ENCODE measurements at places on chromosomes 2 and 18. TPM values are rescaled to one million over a fixed set of nuclear protein-coding genes. Genes with fewer than 3 reads are reported as not detected.
A peak's percentile ranks its signal among the peaks of the same experiment; 100 is the strongest.

GRCh38 chr18:48222118-48222517 lies 187.1 kb downstream of the ZBTB7C start:
- DNase-seq, result peak; percentile 52

DNA sequence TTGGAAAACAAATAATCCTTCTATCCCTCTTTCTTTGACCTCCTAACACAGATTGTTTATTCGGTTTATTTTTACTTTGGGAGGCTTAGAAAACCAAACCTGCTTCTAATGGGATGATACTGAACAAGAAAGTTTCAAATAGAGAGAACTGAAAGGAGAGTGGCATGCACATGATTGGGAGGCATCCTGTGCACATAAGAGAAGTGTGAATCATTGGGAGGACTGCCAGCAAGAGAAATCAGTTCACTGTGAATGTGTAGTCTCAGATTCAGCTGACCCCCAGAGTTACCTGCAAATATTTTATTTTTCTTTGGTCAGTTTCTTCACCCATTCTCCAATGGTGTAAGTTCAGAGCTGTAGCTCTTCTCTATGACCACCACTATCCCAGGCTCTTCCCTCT lies 1363.2 kb upstream of the ACVR2A start:
- DNase-seq, result peak; percentile 35

Gene MAPRE3
- polyA plus RNA-seq, result 21.0 TPM

- DNase-seq, result no peak
These were observed 38.8 kb upstream of the DAPL1 start for GRCh38 chr2:158756331-158756730.

GRCh38 chr2:118635891-118636290 lies 211.6 kb downstream of the EN1 start:
- DNase-seq, result peak; percentile 10

GRCh38 chr2:171909266-171909665 lies 13.0 kb upstream of the HAT1 start:
- DNase-seq, result no peak

GRCh38 chr18:57437766-57438671 lies 2.8 kb downstream of the ONECUT2 start:
- peak; percentile 15 for DNase-seq

- no peak for DNase-seq
These were observed 178.4 kb upstream of the CDH20 start for GRCh38 chr18:61154866-61155265.

GRCh38 chr2:158960193-158960592 lies 8.2 kb upstream of the TANC1 start:
- no peak for DNase-seq

DNA sequence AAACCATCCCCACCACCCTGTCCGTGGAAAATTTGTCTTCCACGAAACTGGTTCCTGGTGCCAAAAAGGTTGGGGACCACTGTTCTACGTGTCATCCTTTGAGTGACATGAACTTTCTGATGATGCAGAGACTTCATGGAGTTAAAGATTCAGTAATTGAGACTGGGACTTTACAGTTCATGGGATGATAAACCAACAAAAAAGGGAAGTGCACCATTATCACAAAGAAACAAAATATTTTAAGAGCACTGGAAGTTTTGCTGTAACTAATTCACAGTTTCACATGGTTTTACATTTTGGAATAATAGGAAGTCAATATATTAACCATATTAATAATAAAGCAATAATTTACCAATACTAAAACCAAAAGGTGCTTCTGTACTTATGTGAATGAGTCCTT lies 126.8 kb downstream of the AQP4 start:
- no peak for DNase-seq

DNA sequence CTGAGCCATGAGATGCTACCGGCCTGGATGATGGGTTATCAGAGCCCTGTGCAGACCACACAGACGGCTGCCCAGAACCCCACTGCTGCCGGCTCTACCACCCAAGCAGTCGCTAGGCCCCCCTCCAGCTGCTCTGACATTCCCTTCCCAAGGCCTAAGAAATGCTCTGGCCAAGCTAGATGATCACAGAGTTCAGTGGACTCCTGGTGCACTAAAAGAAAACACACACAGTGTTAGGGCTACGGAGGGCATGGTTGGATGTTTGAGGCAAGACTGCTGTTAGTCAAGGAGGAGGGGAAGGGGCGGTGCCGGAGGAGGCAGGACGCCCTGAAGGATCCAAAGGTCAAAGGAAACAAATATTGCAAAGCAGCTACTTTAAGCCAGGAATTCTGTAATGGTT lies 174.5 kb downstream of the MYCN start:
- DNase-seq, result no peak

Gene RNF125
- 0.67 TPM for polyA plus RNA-seq

GRCh38 chr2:209771474-209772289 lies at the start of gene UNC80:
UNC80 (plus strand) TSS chr2:209771832; CDS start chr2:209772073, 241 bp downstream.
- peak; percentile 72 for DNase-seq

DNA sequence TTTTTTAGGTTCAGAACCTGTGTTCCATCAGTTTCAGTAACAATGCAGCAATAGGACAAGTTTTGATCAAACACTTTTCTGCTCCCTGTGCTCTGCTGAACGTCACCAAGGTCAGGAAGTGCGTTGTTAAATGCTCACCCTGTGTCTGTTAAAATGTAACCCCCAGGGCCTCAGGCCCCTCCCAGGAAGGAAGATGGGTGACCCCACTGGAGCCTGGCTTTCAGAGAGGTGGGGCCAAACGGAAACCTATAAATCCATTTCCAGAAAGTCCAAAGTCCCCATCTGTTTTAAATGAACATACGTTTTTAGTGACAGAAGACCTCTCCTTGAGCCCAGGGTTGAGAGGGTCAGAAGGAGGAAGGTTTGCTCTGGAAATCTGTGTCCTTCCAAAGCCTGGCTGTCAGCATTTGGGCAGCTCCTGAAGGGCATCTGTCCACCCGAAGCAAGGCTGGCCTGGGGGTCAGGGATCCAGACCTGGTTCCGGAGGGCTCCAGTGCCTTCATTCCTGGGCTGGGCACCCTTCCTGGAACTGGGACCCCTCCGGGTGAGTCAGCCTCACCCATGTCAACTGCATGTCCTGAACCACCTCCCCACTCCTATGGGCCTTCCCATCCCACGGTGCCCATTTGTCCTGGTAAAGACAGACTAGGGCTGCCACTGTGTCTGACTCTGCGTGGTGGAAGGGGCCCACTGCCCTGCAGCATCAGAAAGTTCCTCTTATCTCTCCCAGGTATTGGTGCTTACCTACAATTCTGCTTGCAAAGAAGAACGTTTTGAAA lies 117.4 kb upstream of the COPS8 start:
- DNase-seq, result no peak

Gene FAM161A
- polyA plus RNA-seq, result 0.84 TPM

- DNase-seq, result no peak
These were observed 228.7 kb downstream of the IKZF2 start for GRCh38 chr2:212922701-212923100.

- DNase-seq, result no peak
These were observed 172.5 kb upstream of the RAB6C start for GRCh38 chr2:129806990-129807389.

DNA sequence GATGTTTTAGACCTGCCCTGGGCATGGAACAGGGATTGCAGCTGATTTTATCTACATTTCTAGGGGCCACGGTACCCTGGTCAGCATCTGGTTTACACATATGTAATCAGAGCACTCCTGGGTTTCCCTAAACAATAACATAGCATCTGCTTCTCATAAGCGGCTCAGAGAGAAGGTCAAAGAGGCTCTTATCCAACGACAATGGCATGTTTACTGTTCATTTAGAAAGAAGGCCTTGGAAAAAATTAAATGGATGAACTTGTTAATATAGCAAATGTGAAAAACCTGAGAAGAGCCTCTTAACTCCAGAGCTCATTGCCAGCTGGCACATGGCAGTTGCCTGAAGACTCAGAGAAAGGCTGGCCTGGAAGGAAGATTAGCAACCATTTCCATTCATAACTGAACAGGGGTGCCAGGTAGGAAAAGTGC lies 202.8 kb upstream of the THUMPD2 start:
- no peak for DNase-seq

Gene POTEI
- polyA plus RNA-seq, result not detected

DNA sequence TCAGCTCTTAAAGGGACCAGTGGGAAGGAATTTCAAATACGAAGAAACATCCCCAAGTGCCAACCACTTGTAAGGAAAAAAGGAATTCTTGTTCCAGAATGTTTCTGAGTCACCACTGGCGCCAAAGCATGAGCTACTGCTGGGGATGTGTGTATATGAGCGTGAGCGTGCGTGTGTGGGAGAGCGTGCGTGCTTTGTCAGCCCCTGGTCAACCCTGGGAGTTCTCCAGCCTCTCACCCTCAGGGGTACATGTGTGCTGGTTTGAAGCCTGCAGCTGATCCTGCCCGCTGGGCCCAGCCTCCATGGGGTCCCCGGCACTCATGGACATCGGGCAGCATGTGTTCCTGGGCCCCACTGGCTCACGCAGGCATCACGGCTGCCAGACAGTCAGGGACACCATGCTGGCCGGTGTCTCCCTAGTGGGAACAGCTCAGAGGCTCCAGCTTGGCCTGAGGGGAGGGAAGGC lies 17.1 kb downstream of the HS6ST1 start:
- DNase-seq, result peak; percentile 94

- peak; percentile 1 for DNase-seq
These were observed 113.4 kb upstream of the WDSUB1 start for GRCh38 chr2:159399716-159400415.

DNA sequence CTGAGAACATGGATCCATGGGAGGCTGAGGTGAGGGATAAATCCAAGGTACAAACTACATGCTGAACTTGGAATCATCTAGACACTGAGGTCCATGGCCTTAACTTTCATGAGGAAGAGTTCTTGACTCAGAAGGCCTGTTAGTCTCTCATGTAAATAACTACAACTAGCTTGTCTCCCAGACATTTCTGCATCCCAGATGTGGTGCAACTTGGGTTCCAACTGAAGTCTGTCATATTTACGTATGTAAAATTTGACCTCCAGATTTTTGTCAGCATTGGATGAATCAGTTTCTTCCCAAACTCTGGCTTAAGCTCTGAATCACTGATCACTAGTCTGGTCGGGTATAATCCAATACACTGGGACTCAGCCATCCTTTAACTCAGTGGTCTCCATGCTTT lies 306.9 kb downstream of the PDE11A start:
- no peak for DNase-seq

DNA sequence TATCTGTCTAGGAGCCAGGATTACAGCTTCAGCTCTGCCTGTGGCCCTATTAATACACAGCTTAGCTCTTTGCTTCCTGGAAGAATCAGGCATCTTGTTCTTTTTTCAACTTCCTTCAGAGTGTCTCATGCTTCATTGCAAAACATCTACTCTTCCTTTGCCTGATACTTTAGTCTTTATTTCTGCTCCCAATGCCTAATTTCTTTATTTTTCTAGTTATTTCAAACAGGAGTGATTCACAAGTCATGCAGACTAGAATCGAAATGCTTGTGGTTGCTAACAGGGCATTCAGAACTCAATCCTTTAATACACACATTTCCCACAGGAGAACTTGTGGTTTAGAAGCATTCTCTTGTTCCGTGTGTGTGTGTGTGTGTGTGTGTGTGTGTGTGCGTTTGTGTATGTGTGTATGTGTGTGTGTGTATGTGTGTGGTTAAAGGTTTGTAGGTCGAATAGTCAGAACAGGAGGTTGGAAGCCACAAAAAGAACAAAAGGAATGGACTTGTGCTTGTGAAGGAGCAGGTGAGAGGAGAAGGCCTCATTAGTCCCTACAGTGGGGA lies 28.3 kb upstream of the INSIG2 start:
- DNase-seq, result peak; percentile 99

DNA sequence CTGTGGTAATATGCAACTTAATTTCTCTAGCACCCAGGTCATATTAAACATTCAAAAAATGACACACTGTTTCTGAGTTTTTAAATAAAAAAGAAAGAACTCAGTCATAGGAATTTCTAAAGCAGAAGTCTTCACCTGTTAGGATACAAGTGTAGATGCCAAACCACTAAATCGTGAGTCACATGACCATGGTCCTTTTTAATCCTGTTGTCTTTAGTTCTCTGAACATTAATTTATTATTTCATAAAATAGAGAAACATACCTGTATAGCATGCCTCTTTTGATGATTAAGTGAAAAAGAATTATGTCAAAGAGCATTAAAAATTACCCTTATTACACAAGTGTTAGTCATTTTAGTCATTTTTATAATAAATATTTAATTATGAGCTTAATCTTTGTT lies 398.8 kb downstream of the CCDC85A start:
- peak; percentile 33 for DNase-seq

DNA sequence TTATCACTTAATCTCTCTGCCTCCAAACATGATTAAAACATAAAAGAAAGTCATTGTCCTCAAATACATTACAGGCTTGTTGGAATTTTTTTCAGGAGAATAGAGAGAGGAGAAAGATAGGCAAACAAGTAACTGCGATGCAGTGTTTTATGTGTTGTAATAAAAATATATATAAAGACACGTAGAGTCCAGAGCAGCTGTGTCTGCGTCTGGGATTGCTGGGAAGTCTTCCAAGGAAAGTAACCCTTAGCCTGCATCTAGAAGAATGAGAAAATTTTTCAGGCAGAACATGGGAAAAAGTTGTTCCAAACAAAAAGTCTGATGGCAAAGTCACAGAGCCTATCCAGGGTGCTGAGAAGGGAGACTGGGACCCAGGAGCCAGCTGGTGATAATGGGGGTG lies 91.8 kb upstream of the ST6GAL2 start:
- DNase-seq, result peak; percentile 59

- no peak for DNase-seq
These were observed 29.2 kb downstream of the ANKRD44 start for GRCh38 chr2:197281421-197281820.

DNA sequence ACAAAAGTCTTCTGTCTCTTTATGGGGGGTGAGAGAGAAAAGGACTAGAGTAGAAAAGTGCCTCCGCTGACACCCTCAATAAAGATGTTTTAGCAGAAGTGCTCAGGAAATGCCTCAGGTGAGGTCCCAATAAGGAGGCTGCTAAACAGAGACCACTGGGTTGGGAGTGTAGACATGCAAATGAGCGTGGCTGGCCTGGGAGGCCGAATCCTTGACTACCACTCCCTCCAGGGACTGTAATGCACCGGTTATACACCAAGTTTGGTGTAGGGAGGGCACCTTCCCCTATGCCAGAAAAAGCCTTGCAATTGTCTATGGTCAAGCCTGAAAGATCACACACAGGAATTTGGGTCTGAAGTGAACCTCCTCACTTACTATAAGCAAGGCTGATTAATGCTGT lies 1.8 kb downstream of the TMX3 start:
- DNase-seq, result no peak

DNA sequence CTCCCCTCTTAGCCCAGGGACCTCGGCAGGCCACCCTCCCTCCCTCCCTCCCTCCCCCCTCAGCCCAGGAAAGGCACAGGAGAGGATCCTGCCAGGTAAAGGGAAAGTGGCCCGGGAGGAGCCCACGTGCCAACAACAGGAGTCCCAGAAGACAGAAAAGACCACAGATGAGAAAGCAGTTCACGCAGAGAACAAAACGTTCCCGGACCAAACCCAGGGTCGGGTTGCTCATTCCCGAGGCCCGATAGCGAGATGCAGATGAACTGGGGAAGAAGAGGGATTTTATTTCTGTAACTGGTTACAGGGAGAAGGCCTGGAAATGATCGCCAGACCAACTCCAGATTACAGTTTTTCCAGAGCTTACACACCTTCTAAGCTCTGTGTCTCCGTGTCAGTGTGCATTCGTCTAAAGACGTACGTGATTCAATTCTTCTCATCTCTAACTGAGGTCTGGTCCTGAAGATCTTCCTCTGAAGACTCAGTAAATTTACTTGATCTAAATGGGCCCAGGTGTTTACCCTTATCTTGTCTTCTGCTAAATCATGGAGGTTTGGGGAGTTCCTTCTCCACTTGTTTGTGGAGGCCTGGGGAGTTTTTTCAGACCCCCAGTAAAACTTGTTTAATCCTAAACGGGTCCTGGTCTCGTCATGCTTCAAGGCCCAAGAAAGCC lies 807 bp upstream of the NEU4 start:
- DNase-seq, result no peak

Data from fibroblast of lung (primary cell).